ENCODE measurements at places on chromosomes 2 and 18.

DNA sequence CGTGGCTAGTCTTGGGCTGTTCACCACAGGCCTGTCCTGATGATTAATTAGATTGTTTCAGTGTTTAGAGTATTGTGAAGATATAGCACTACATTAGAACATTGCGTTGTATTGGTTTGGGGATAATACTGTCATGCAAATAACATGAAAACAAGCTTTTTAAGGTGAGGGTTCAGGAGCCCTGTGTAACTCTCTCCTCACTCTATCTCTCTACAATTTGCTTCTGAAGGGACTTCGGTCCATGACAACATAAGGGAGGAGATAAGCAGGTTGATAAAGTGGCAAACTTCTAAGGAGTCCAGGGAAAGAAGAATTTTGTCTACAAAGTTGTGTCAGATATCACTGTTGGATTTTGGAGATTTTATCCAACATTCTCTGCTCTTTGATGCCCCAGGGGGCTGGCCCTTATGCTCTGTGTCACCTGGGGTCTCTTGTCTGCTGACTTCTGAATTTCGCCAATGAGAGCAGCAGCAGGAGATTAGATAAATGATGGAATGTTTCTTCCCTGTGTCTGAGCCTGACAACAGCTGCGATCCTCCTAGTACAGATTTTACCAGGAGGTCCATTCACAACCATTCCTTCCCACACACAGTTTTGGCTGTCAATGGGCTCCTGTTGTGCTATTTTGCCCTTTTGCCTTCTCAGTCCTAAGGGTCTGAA lies 3.3 kb downstream of the TNP1 start:
- DNase-seq, result no peak

- no peak for DNase-seq
Measured at GRCh38 chr18:35344736-35345459, 678 bp upstream of the ZNF24 start.

- DNase-seq, result no peak
Measured at GRCh38 chr18:32804134-32804888, 31.5 kb upstream of the KLHL14 start.

DNA sequence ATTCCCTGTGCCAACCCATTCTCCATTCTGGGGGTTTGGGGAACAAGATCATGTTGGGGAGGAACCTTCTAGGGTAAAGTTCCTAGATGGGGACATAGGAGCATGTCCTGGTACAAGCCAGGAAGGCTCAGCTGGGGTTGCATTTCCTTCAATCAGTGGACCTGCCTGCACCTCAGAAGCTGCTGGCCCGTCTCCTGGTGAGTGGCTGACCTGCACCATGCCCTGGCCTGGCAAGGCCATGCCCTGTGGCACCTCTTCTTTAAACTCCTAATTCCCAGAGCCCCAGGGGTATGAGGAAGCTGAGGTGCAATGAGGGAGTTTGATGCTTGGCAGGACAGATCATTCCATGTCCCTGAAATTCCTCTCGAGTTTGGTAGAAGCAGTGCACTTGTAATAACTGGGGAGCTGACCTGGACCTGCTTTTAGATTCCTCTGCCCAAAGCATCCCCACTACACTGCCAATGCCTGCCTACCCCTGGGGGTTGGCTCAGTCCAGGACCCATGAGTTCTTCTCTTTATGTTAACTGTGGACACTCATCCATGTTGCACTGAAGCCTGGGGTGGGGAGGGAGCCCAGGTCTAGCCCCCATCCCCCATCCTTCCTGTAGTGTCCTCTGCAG lies 25.3 kb downstream of the MROH2A start:
- DNase-seq, result no peak

DNA sequence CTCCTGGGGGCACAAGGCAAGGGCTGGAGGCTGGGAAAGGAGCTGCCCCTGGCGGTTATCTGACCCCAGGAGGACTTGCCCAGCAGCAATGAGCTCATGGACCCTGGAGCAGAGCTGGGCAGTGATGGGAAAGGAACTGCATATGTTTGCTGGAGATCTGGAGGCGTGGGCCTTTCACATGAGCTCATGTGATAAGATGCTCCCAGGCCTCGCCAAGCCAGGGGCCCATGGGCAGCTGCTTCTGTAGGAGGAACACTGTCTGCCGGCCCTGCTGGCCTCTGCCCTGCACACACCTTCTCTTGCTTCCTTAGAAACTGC lies 9.0 kb upstream of the NPPC start:
- DNase-seq, result no peak

- peak; percentile 33 for DNase-seq
Measured at GRCh38 chr18:10690366-10690765, 164.5 kb downstream of the NAPG start.

DNA sequence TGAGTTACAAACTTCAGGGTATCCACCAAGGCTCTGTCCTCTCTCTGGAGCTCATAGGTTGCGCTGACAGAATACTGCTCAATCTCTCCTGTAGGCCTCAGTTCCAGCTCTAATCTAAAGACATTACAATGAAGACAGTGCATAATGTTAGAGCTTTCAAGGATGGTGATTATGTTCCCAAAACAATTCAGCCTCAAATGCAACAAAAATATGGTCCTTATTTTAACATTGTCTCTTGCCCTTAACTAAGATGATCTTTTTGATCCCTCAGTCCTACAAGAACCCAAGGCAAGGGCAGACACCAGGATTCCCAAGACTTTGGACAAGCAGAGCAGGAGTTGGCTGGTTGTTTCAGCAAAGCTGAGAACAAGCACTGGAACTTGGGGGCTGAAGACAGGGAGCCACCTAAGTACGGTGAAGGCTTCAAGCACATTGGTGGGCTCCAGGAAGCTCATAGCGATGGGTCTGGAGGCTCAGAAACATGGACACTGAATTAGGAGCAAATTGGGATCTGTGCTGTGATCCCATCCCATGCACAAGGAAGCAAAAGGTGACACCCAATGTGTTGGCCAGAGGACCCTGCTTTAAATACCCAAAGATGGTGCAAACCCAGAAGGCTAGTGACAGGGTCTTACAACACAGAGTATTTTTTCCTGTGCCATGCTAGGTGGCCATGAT lies 24.7 kb downstream of the APOB start:
- DNase-seq, result no peak

GRCh38 chr2:13480057-13480456 lies 763.3 kb downstream of the TRIB2 start:
- DNase-seq, result no peak

GRCh38 chr2:30974092-30974491 lies 164.1 kb downstream of the GALNT14 start:
- no peak for DNase-seq

DNA sequence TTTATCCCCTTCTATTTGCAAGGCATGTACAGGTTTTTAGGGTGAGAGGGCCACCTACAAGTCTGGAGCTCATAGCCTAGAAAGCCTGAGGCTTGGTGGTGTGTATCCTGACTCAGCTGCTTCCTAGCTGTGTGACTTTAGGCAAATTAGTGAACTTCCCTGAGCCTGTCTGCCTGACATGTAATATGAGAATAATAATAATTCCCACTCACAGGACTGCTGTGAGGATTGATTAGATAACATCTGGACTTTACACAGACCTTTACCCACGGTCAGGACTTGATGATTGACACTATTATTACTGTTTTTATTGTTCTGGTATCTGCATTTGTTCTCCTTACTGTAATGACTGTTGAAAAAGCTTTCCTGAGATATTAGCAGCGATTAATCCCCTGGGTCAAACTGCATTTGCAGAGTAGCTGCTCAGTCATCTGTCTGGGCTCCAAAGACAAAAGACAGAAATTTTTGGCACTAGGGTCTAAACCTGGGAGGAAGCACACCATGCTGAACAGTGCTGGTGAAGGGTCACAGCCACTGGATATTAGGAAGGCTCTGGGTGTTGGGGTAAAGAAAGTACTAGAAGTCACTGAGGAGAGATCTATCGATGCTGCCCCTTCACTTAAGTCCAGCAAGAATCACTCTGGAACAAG lies 276.5 kb upstream of the FN1 start:
- DNase-seq, result no peak
